Osteoblast (primary cell): ENCODE measurements at places on chromosomes 16 and 17. TPM values are rescaled to one million over a fixed set of nuclear protein-coding genes. Genes with fewer than 3 reads are reported as not detected.

DNA sequence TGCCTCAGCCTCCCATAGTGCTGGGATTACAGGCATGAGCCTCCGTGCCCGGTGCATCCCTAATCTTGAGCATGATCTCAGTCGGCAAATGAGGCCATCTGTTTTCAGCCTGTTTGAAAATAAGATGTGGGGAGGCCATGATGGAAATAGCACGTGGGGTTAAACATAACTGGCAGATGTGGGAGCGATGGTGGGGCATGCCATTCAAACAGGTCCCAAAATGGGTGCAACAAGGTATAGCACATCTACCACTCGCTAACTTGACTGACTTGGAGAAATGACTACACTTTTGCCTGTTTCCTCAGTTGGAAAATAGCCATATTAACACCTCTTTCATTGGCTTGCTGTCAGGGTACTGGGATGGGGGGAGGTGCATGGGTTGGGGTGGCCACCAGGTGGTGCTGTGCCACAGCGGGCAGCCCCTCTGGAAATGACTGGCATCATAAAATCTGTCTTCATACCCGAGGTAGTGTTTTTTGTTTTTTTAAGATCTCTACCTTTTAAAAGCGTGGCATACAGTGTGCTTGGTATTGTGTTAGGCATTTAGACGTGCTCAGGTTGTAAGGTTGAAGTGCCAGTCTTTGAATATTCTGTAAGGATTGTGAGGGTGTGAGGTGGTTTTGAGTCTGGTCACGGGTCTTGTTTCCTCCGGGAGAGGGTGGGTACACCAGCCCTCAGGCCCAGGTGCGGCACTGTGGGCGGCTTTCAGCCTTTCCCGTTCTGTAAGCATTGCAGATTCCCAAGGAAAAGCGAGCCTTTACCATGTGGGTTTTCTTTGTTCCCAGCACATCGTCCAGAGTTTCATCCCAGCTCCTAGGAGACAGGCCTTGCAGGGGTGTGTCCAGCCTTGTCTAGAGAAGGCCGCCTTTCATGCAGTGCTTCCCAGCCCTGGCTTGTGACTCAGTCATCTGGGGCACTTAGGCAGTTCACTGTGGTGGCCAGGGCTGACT, 2.9 kb upstream of the TTYH2 start:
- DNase-seq, result peak; percentile 97

- peak; percentile 56 for DNase-seq
These were observed 89.1 kb upstream of the NOL11 start for GRCh38 chr17:67628580-67629013.

GRCh38 chr16:79201436-79201835, 399.1 kb downstream of the MAF start:
- no peak for DNase-seq

DNA sequence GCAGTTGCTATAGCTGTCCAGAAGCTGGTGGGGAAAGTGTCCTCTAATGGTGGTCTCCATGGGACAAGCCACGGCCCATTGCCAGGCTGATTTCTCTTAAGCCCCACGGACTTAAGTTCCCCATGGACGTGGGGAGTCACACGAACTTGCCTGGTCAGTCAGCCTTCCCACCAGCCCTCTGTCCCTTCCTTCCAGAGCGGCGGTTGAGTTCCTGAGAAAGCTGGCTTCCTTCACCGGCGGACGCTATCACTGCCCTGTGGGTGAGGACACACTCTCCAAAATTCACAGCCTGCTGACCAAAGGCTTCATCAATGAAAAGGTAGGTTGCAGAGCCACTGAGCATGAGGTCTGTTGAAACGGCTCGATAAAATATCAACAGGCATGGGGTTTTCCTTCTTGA, 10.0 kb upstream of the SDR42E2 start:
- DNase-seq, result no peak

- DNase-seq, result no peak
These were observed 34.9 kb downstream of the NDEL1 start for GRCh38 chr17:8470447-8471047.

The MILR1 gene
- 12.3 and 27.7 TPM in 2 replicates for total RNA-seq

- DNase-seq, result peak; percentile 88
These were observed 88.2 kb upstream of the FA2H start for GRCh38 chr16:74862743-74863244.
